Transverse colon (tissue), 4 donors: ENCODE measurements at places on chromosomes 4 and X.

DNA sequence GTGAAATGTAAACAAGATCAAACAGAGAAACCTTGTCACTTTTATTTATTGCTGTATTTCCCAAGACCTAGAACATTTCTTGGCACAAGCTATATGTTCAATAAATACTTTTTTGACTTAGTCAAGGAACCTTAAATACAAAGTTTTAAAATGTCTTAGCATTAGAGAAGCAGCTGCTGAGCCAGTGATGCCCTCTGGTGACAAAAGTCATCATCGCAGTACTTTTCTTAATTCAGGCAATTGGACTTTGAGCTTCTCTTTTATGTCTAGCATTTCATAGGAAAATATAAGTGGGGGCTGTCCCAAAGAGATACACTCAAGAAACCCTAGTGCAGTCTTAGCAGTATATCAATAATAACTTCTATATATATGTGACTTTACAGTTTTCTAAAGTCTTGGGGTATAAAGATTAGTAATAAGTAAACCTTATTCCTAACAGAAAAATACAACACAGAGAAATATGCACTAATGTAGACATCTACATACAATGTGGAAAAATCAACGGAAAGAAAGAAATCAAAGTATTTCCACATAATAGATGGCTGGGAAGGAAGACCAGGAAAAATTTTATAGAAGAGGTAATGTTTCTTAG, 118.4 kb downstream of the DTHD1 start:
- H3K4me3 ChIP-seq, result no peak overlapping the region
- H3K4me1 ChIP-seq, result no peaks in the 10 kb centered on the region
- H3K27ac ChIP-seq, result no peak overlapping the region
- no peaks in the 10 kb centered on the region for H3K36me3 ChIP-seq

GRCh38 chrX:17042037-17042436, 95.6 kb downstream of the REPS2 start:
- H3K4me3 ChIP-seq, result no peak overlapping the region
- no peak overlapping the region for H3K27ac ChIP-seq
- H3K27me3 ChIP-seq, result no peaks in the 10 kb centered on the region
- no peak for DNase-seq
- no peaks in the 10 kb centered on the region for H3K4me1 ChIP-seq

- no peaks in the 10 kb centered on the region for H3K4me1 ChIP-seq
- no peaks in the 10 kb centered on the region for H3K27me3 ChIP-seq
- H3K36me3 ChIP-seq, result no peaks in the 10 kb centered on the region
- no peak overlapping the region for H3K4me3 ChIP-seq
- no peak overlapping the region for H3K27ac ChIP-seq
These were observed 63.1 kb downstream of the NSUN7 start for GRCh38 chr4:40812856-40813255.

DNA sequence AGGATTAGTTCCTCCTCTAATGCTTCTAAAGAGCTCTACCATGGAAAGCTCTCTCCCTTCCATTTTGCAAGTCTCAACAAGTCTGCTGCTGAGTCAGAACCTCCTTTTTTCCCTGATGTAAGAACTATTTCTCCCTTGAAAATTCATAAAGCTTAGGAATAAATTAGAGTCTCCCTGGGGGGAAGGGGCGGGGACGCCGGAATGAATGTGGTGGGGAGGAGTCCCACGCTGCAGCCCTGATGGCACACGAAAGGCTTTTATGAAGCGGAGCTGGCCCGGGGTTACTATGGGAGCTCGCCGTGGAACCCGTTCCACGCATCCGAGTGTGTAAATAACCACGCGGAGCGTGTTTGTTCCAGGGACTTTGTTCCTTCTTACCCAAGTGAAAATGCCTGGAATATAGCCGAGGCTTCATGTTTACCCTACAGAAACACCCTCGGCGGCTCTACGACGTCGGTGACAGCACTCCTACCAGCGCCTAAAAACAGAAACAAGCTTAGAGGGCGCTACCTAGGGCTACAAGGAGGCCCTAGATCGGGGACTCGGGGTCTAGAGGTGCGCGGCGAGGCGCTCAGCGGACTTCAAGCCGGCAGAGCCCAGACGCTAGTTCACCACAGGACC, 923 bp upstream of the CPEB2 start:
- peak overlapping the region; percentile 85 for H3K4me3 ChIP-seq
- DNase-seq, result peak; percentile 70
- no peaks in the 10 kb centered on the region for H3K36me3 ChIP-seq
- H3K27me3 ChIP-seq, result no peaks in the 10 kb centered on the region
- H3K4me1 ChIP-seq, result peaks cover 16% of the 10 kb centered on the region

GRCh38 chrX:95076449-95076848, 1402.4 kb downstream of the FAM133A start:
- no peak overlapping the region for H3K4me3 ChIP-seq
- DNase-seq, result no peak
- no peaks in the 10 kb centered on the region for H3K36me3 ChIP-seq

DNA sequence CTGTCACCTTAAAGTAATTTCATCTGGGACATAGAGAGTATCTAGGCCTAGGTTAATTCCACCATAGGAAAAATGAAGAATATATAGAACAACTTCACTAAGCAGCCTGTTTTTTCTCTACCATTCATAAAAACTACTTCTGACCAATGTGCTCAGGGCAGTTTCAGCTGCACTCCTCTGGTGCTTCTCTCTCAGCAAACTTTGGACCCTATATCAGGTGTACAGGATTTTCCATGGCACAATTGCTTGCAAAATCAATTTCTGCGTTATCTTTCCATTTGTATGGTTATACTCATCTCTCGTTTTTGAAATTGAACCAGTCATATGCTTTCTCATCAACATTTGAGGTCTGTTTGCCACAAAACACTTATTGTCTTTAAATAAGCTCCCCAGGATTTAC, 52.1 kb upstream of the FMR1 start:
- no peaks in the 10 kb centered on the region for H3K36me3 ChIP-seq
- no peak for DNase-seq
- H3K27me3 ChIP-seq, result no peaks in the 10 kb centered on the region
- no peak overlapping the region for H3K27ac ChIP-seq
- H3K4me1 ChIP-seq, result no peaks in the 10 kb centered on the region
